Natural killer cell treated with Interleukin-12 subunit alpha and Interleukin-12 subunit beta and Interleukin-15 and Interleukin-18, amount 100 ng/mL, for 72 hours (primary cell): ENCODE measurements at places on chromosomes 7 and 10. TPM values are rescaled to one million over a fixed set of nuclear protein-coding genes. Genes with fewer than 3 reads are reported as not detected.
A peak's percentile ranks its signal among the peaks of the same experiment; 100 is the strongest.

- H3K4me3 ChIP-seq: peak overlapping the region; percentile 26
- H3K4me1 ChIP-seq: peaks cover 36% of the 10 kb centered on the region
- no peaks in the 10 kb centered on the region for H3K27me3 ChIP-seq
- H3K36me3 ChIP-seq: no peaks in the 10 kb centered on the region
These were observed 36.2 kb downstream of the WASL start for GRCh38 chr7:123712619-123713018.

DNA sequence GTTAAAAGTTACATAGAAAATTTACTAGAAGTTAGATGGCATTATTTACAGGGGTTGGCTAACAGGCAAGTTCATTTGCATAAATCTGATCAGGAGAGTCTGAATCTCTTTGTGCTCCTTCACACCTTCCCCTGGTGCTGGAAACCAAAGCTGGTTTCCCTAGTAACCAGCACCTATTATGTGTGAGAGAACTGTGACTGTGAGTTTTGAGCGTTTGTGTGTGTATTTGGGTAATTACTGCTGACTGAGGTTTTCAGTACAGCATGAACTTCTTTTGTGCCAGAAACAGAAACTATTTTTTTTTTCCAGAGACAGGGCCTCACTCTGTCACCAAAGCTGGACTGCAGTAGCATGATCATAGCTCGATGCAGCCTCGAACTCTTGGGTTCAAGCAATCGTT lies 10.3 kb upstream of the IFIT1B start:
- peaks cover 16% of the 10 kb centered on the region for H3K27me3 ChIP-seq
- no peak overlapping the region for H3K4me3 ChIP-seq
- peak overlapping the region; percentile 3 for H3K27ac ChIP-seq
- peak; percentile 61 for DNase-seq
- peaks cover 31% of the 10 kb centered on the region for H3K4me1 ChIP-seq

- H3K4me3 ChIP-seq: no peak overlapping the region
- no peaks in the 10 kb centered on the region for H3K27me3 ChIP-seq
- no peaks in the 10 kb centered on the region for H3K4me1 ChIP-seq
- no peaks in the 10 kb centered on the region for H3K36me3 ChIP-seq
These were observed 595.0 kb downstream of the ARL4A start for GRCh38 chr7:13282377-13282980.

- H3K27ac ChIP-seq: no peak overlapping the region
- no peak overlapping the region for H3K4me3 ChIP-seq
- no peaks in the 10 kb centered on the region for H3K36me3 ChIP-seq
- no peaks in the 10 kb centered on the region for H3K27me3 ChIP-seq
- no peak for DNase-seq
These were observed 27.1 kb downstream of the CREB3L2 start for GRCh38 chr7:137974766-137975165.

DNA sequence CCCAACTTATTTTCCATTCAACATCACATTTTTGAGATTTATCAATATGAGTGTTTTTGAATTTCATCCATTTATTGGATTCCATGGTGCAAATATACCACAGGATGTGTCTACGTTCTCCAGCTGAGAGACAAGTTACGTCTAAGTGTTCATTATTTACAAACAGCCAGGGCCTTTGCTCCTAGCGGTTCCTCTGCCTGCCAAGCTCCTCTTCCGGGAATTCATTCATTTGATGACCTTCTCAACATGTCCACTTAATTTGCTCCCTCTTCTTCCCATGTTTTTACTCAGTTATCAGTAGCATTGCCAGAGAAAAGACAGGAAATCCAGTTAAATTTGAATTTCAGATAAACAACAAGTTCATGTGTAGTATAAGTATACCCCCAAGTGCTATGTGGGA lies 321.7 kb downstream of the PRPF18 start:
- no peak overlapping the region for H3K4me3 ChIP-seq
- H3K27ac ChIP-seq: no peak overlapping the region
- no peaks in the 10 kb centered on the region for H3K36me3 ChIP-seq
- peaks cover 6% of the 10 kb centered on the region for H3K4me1 ChIP-seq

DNA sequence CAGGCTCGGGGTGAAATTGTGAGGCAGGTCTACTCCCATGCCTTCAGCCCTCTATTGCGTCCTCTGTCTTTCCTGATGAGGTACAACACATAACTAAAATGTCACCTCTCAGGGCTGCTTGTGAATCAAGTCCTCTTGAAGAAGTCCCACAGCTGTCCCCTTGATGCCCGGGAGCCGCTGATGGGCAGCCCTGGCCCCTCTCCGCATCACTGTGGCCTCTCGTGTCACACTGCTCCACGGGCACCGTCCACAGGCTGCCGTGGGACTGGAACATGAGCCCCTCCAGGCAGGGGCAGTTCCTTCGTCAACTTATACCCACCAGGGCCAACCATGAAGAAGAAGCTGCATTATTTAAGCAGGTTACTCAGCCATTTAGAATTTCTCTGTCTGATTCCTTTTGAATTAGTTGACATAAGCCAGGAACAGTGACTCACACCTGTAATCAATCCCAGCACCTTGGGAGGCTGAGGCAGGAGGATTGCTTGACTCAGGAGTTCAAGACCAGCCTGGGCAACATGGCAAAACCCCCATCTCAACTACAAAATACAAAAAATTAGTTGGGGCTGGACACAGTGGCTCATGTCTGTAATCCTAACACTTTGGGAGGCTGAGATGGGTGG lies 58.5 kb upstream of the UBE3C start:
- no peaks in the 10 kb centered on the region for H3K4me1 ChIP-seq
- no peak overlapping the region for H3K27ac ChIP-seq
- no peak overlapping the region for H3K4me3 ChIP-seq

DNA sequence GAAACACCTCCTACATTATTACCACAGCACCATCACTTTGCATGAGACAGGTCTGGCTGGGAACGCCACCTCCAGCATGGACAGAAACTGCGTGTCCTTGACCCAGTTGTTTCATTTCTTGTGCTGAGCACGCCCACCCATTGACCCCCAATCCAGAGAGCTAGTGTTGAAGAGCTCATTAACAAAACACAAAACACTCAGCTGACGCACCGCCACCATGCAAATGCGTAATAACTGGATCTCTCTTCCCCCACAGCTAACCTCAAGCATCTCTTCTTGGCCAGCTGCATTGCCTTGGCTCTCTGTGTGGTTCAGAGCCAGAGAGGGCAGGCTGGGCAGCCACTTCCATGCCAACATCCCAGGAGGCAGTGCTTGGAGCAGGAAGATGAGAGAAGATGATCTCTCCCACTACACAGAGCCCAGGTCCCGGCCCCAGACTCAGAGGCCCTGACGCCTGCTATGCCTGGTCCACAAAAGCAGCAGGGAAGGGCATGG lies 173.5 kb downstream of the PLXNA4 start:
- H3K27ac ChIP-seq: no peak overlapping the region
- H3K4me1 ChIP-seq: peaks cover 25% of the 10 kb centered on the region
- no peak for DNase-seq

- H3K27ac ChIP-seq: no peak overlapping the region
- no peaks in the 10 kb centered on the region for H3K27me3 ChIP-seq
- DNase-seq: no peak
- no peak overlapping the region for H3K4me3 ChIP-seq
- H3K36me3 ChIP-seq: peaks cover 7% of the 10 kb centered on the region
These were observed 108.4 kb upstream of the ZWINT start for GRCh38 chr10:56469482-56469881.

- no peaks in the 10 kb centered on the region for H3K27me3 ChIP-seq
- peak overlapping the region; percentile 19 for H3K4me3 ChIP-seq
- H3K4me1 ChIP-seq: peaks cover 33% of the 10 kb centered on the region
- H3K36me3 ChIP-seq: peaks cover 18% of the 10 kb centered on the region
These were observed 57.7 kb downstream of the ATAD1 start for GRCh38 chr10:87760195-87760905.

Gene ALOX5
- 7.5 TPM for total RNA-seq

Gene TNRC18
- total RNA-seq: 81.2 TPM

DNA sequence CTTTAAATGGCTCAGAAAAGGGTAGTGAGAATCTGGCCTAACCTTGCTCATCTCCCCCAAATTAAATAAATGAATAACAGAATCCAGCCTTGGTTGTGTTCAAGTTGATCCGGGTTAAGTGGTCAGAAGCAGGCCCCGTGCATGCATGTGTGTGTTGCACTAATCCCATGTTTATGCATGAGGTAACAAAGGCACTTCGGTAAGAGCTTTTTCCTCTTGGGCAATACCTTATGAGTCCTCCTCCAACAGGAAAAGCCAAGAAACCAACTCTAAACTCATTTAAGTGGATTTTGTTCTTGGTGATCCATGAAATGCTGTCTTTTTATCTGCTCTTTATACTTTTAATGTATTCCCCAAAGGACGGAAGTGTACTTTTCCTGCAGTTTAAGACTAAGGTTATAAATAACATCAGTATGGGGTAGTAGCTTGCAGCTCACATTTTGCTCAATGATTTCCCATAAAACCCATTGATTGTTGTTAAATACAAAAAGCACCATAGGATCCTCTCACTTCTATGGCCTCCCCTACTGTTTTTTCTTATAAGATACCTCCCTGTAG lies 104.9 kb upstream of the YAE1 start:
- peaks cover 25% of the 10 kb centered on the region for H3K27me3 ChIP-seq
- H3K27ac ChIP-seq: no peak overlapping the region
- no peak for DNase-seq
- peaks cover 3% of the 10 kb centered on the region for H3K4me1 ChIP-seq

Gene LIPN
- total RNA-seq: not detected

DNA sequence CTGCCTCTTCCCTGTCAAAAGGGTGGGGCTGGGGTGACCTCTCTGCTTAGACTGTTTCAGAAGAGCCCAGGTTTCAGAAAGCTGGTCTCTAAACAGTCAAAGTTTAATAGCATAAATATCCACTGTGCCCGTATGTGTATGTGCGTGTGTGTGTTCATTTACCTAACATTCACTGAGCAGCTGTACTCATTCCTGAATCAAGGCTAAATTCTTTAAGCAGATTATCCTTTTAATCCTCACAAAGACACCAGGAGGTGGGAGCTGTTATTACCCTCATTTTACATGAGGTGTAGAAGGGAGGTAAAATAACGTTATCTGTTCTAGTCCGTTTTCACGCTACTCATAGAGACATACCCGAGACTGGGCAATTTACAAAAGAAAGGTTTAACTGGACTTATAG lies 72.2 kb downstream of the RSU1 start:
- no peak overlapping the region for H3K4me3 ChIP-seq
- no peak for DNase-seq
- H3K4me1 ChIP-seq: peaks cover 8% of the 10 kb centered on the region
- H3K27me3 ChIP-seq: no peaks in the 10 kb centered on the region

DNA sequence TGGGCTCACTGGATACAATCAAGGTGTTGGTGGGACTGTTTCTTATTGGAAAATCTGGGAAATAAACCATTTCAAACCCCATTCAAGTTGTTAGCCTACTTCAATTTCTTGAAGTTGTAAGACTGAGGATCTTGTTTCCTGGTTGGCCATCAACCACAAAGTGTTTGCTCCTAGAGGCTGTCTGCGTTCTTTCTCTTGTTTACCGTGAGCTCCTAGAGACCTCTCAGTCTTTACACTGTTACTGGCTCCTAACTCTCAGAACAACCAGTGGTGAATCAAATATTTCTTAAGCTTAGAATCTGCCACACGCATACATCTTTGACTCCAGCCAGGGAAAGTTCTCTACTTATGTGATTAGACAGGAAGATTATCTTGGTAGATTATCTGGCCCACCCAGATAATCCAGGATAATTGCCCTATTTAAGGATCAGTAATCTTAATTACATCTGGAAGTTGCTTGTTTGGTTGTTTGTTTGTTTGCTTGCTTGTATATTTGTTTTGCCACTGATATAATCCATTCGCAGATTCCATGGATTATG lies 798.7 kb downstream of the IPMK start:
- no peaks in the 10 kb centered on the region for H3K4me1 ChIP-seq
- H3K36me3 ChIP-seq: no peaks in the 10 kb centered on the region
- no peak for DNase-seq
- no peak overlapping the region for H3K27ac ChIP-seq
- no peak overlapping the region for H3K4me3 ChIP-seq

DNA sequence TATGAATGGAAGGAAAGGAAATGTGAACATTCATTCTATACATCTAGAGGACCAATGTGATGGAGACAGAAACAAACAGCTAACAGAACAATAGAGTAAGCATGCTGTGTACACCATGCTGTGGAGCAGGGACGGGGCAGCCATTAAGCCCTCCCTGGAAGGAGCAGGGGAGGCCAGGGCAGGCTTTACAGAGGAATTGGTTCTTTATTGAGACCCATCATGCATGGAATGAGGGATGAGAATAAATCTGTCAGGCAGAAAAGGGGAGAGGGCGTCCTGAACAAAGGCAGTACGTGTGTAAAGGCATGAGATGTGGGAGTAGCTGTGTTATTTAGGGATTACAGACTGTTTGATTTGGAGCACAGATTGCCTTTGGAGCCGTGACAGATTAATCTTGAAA lies 35.2 kb downstream of the STK17A start:
- H3K4me3 ChIP-seq: no peak overlapping the region
- H3K27ac ChIP-seq: no peak overlapping the region

DNA sequence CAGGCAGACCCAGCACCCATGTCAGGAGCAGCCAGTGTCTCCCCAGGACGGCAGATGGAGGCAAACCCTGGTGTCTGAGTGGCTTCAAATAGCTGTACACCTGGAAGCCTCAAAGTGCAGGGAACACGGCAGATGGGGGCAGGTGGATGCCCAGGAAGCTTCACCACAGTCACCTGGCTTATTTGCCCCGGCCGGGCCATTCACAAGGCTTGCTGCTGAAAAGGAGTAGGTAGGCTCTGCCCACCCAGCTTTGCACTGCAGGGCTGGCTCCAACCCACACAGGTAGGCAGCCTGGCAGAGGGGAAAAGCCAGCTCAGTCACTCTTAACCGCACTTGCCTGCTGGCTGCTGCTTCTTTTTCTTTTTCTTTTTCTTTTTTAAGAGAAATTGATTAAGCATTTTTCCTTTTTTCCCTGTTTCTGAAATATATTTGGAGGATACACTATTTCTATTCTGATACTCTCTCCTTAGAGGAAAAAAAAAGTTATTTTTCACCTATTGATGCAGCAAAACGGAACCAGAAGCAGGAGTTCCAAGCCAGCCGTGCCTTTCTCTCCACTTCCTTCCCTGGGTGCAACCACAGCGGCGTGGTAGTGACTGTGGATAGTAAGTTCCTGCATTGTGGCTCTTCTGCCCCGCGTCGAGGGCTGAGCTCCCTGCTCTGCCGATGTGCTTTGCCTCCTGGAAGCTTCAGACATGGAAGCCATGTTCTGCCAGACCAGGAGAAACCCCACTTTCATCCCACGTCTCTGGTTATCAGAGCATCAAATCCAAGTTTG lies 118.3 kb downstream of the KLF6 start:
- peak overlapping the region; percentile 93 for H3K27ac ChIP-seq
- H3K36me3 ChIP-seq: no peaks in the 10 kb centered on the region
- H3K27me3 ChIP-seq: peaks cover 6% of the 10 kb centered on the region
- H3K4me1 ChIP-seq: peaks cover 34% of the 10 kb centered on the region
- no peak for DNase-seq

Gene ACBD7
- total RNA-seq: 0.98 TPM

- no peaks in the 10 kb centered on the region for H3K36me3 ChIP-seq
- no peak for DNase-seq
- no peak overlapping the region for H3K4me3 ChIP-seq
- H3K4me1 ChIP-seq: no peaks in the 10 kb centered on the region
These were observed 909.2 kb upstream of the AUTS2 start for GRCh38 chr7:68689087-68689433.

GRCh38 chr7:143987513-143987912 lies 12.6 kb upstream of the OR6B1 start:
- no peak overlapping the region for H3K27ac ChIP-seq
- peaks cover 11% of the 10 kb centered on the region for H3K27me3 ChIP-seq
- DNase-seq: no peak
- H3K4me1 ChIP-seq: peaks cover 6% of the 10 kb centered on the region
- H3K4me3 ChIP-seq: no peak overlapping the region
